HepG2 (cell line): ENCODE measurements at places on chromosomes 12 and 14. TPM values are rescaled to one million over a fixed set of nuclear protein-coding genes. Genes with fewer than 3 reads are reported as not detected.

- no peak for DNase-seq
Measured at GRCh38 chr12:109744026-109744425, 30.4 kb downstream of the FAM222A start.

GRCh38 chr14:101716956-101717662, 44.4 kb upstream of the PPP2R5C start:
- no peak for DNase-seq

GRCh38 chr14:98963610-98964009, 308.4 kb downstream of the BCL11B start:
- DNase-seq, result no peak

- no peak for DNase-seq
Measured at GRCh38 chr12:103012884-103013283, 55.4 kb downstream of the ASCL1 start.

DNA sequence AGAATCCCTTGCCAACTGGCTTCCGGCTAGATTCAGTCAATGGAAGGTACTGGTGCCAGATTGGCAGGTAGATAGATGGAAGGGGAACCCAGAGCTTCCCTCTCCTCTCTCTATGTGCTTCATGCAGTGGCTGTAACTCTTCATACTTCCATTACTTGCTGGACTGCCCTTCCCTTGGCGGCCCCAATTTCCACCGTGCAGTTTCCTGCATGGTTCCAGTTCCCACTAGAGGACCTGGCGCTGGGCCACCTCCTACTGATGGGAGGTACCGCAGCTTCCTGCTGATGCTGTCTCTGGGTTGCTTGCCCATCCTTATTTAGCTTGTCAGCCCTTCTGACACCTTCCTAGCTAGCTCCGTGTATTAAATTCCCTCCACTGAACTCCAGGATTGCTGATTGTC, 226.4 kb downstream of the ANO2 start:
- DNase-seq, result no peak

Gene TMTC1
- 1.4 and 1.8 TPM in 2 replicates for total RNA-seq

Gene SLC39A2
- total RNA-seq, result 0.11 TPM in 1 of 2 replicates, not detected in the other

Gene KRT73
- not detected in 2 replicates for total RNA-seq

Gene NEUROD4
- not detected in 2 replicates for total RNA-seq

Gene CCDC196
- not detected in 2 replicates for total RNA-seq

Gene PUS1
- 23.5 and 24.7 TPM in 2 replicates for total RNA-seq
